ENCODE measurements at places on chromosomes 7 and 10.

GRCh38 chr7:831596-832166 is 595 bp upstream of the SUN1 start:
- no peak for DNase-seq

GRCh38 chr10:132989476-132990415 is 47.4 kb upstream of the CFAP46 start:
- DNase-seq = no peak

DNA sequence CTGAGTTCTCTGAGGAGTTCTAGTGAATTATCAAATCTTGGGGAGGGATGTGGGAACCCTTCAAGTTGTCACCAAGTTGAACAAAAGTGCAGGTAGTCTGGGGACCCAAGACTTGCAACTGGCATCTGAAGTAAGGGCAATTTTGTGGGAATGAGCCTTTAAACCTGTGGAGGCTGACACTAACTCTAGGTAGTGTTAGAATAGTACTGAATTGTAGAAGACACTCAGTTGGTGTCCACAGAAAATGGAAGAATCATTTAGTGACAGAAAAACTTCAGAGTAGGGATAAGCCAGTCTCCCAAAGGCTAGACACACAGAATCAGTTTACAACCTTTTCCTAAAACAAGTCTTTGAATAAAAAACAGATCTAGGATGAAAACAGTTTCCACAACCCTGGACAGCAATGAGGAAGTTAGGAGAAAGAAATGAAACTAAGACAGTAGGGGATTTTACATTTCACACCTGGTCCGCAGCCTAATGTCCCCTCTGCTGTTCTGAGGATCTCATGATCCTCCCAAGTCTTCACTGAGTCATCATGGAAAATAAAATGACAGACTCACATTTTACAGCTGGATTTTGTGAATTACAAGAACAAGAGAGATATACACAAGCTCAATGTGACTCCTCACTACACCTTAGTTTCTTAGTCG is 23.0 kb upstream of the ING3 start:
- DNase-seq = no peak

- DNase-seq = no peak
Observed at GRCh38 chr10:85315657-85316056, 987.3 kb downstream of the CCSER2 start.

All from C1 segment of cervical spinal cord (tissue), 14 donors.